ENCODE measurements at places on chromosomes 11 and 22.
A peak's percentile ranks its signal among the peaks of the same experiment; 100 is the strongest.

GRCh38 chr11:103035791-103036434 is 56.0 kb downstream of the DCUN1D5 start:
- DNase-seq, result peak; percentile 19

DNA sequence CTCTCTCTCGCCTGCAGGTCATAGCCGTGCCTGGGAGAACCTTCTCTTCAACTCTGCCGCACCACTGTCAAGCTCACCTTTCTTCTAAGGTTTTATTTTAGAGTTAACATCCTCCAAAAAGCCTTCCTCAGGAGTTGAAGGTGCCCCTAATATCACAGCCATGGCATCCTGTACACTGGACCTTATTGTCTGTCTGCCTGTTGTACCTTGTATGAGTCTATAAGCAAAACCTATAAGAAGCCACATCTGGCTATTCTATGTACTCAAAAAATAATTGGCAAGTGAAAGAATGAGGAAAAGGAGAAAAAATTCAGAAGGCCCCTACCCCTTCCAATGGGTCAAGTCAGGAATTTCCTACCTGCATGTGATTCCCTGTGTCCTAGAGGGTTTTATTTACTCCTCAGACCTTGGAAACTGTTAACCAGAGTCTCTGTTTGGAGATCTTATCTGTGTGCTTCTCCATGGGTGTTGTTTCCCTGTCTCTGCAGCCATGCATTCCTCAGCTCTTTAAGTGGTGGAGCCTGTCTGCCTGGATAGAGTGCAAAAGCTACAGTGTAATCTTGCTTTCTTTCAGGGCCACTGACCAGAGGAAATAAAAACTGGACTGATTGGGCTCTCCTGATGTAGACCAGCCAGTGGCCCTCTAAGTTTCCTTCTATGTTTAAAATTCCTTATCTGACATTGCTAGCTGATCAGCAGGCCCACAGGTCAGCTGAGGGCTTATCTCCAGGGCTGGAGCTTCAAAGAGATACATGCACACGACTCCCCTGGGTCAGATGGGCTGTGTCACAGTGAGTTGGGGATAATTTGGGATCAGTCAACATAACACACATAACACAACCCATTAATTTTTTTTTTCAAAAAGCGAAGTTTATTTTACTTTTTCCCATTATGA is 37.6 kb upstream of the TMEM135 start:
- DNase-seq, result no peak

- DNase-seq, result no peak
Observed at GRCh38 chr11:68298659-68299516, 13.5 kb upstream of the LRP5 start.

DNA sequence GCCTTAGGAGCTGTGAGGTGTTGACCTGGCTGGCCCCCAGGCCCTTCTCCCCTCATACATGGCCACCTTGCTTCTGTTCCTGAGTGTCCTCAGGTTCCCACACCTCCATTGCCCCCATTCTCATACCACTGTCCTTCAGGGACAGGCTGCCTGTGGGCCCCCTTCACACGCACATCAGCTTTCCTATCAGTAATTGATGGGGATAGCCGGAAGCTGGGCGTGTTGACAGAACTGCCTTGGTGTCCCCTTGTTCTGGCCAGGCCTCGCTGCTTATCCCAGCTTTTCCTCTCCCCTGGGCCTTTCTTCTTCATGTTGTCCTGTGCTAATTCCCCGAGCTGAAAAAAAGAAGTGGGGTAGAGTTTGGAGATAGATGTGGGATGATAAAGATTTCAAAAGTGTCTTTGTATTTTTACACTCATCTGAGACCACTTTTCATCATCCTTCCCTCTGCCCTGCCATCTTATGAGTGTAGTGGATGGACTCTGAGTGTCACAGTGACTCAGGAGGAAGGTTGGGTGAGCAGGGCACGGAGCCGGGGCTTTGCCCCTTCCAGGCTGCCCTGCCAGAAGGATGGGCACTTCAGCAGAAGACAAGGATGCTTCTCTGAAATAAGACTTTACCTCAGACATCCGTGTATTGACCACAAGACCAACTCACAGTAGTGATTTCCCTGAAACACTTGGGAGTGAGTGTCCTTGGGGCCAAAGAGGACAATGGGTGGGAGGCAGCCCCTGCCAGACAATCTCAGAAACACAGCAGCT is 42.8 kb downstream of the MED15 start:
- DNase-seq, result no peak

GRCh38 chr22:41445129-41446056 is 1.2 kb downstream of the TOB2 start:
- no peak for DNase-seq

GRCh38 chr11:17391493-17392355 is 3.3 kb upstream of the KCNJ11 start:
- no peak for DNase-seq

GRCh38 chr22:40421082-40421350 is 50.6 kb downstream of the SGSM3 start:
- no peak for DNase-seq

- no peak for DNase-seq
Observed at GRCh38 chr22:28252539-28252938, 333.5 kb upstream of the PITPNB start.

DNA sequence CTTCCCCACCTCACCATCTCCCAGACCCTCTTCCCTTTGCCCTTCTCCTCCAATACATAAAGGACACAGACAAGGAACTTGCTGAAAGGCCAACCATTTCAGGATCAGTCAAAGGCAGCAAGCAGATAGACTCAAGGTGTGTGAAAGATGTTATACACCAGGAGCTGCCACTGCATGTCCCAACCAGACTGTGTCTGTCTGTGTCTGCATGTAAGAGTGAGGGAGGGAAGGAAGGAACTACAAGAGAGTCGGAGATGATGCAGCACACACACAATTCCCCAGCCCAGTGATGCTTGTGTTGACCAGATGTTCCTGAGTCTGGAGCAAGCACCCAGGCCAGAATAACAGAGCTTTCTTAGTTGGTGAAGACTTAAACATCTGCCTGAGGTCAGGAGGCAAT is 58.2 kb downstream of the TIMP3 start:
- DNase-seq, result no peak

- no peak for DNase-seq
Observed at GRCh38 chr11:115453693-115454490, 50.3 kb downstream of the CADM1 start.

- DNase-seq, result no peak
Observed at GRCh38 chr11:63583357-63583677, 20.1 kb upstream of the PLAAT2 start.

GRCh38 chr11:363948-364761 is 5.1 kb upstream of the B4GALNT4 start:
- no peak for DNase-seq

DNA sequence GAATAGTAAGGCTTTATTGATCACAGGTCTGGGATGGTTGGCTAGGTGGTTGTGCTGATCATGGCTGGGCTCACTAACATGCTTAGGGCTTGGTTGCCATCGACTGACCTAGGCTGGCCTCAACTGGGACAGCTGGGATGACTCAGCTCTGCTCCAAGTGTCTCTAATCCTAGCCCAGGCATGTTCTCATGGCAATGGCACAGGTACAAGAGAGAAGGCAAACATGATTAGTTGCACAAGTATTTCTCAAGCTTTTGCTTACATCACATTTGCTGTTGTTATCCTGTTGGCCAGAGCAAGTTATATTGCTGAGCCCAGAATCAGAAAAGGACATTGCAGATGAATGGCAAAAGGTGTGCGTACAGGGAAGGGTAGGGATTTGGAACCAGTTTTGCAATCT is 68.5 kb upstream of the SLC35C1 start:
- no peak for DNase-seq

GRCh38 chr22:21865041-21865440 is 2.4 kb downstream of the MAPK1 start:
- DNase-seq, result no peak

DNA sequence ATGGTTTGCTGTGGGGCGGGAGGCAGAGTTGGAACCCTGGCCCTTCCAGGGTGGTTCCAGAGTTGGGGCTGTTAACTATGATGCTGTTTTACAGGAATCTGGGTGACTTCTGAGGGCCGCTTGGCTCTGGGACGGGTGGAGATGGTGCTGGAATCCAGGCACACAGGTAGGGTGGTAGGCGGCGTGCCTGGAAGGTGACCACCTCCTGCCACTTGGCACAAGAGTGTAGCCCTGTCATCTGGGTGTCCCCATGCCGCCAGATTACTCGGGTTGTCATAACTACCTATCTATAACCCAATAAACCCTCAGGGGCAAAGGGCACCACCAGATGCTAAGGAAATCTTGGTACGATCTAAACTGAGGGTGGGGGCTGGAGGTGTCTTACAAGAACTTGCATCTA is 1.3 kb downstream of the CARS1 start:
- no peak for DNase-seq

All from stimulated activated CD4-positive, alpha-beta T cell treated with anti-CD3 and anti-CD28 coated beads, Interleukin-1b, Interleukin-23, amount 100 ng/mL, for 1 hour (primary cell).